Naive B cell (primary cell): ENCODE measurements at places on chromosomes 1 and 21.

DNA sequence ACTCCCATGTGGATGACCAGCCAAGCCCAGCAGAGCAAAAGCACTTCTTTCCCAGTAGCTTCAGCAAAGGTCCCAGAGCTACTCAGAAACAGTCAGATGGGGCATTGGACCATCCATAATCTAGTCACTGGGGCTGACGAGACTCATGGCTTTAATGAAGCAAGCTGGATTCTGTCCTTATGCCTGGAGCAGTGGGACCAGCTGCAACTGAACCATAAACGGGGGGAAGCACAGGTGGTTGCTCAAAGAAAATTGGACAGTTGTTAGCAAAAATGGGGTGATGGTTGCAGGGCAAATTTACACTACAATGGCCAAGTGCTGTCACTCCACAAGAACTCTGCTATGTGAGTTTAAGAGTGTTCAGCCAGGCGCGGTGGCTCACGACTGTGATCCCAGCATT lies 17.4 kb upstream of the FASLG start:
- no peaks in the 10 kb centered on the region for H3K27me3 ChIP-seq
- H3K4me3 ChIP-seq, result no peak overlapping the region
- peak overlapping the region; percentile 28 for H3K27ac ChIP-seq
- H3K4me1 ChIP-seq, result peaks cover 28% of the 10 kb centered on the region
- DNase-seq, result no peak

- peaks cover 6% of the 10 kb centered on the region for H3K4me1 ChIP-seq
- no peak for DNase-seq
- no peak overlapping the region for H3K4me3 ChIP-seq
- H3K27me3 ChIP-seq, result no peaks in the 10 kb centered on the region
- H3K36me3 ChIP-seq, result no peaks in the 10 kb centered on the region
Observed at GRCh38 chr1:87501738-87502137, 173.1 kb downstream of the LMO4 start.

DNA sequence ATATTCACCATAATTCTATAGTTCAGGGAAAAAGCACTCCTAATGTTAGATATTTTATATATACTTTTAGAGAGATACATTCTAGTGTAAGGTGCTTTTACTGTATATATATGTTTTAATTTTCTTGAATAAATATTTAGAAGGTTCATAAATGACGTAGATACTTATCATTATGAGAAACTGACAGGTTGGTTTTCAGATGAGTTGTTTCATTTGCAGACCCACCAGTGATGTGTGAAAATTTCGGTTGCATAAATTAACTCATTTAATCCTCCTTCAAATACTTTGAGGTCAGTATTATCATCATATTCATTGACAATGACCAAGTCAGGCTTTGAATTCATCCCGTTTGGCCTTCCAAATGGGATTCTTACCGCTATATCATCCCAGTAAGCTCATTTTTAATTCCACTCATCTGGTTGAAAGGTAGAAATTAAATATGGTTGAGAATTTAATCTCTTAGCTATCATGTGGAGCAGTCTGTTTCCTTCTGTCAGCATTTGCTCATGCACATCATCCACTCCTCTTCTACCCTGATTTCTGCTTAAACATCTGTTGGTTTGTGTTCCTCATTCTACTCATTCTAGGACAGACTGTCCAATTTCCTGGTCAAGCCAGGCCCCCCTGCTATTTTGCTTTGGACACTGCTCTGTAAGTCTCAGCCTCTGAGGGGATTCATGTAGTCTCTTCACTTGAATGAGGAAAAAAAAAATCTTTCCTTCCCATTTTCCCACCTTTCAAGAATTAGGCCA lies 1156.6 kb downstream of the PLA2G4A start:
- H3K4me3 ChIP-seq, result no peak overlapping the region
- H3K4me1 ChIP-seq, result no peaks in the 10 kb centered on the region
- H3K36me3 ChIP-seq, result no peaks in the 10 kb centered on the region
- no peak overlapping the region for H3K27ac ChIP-seq

DNA sequence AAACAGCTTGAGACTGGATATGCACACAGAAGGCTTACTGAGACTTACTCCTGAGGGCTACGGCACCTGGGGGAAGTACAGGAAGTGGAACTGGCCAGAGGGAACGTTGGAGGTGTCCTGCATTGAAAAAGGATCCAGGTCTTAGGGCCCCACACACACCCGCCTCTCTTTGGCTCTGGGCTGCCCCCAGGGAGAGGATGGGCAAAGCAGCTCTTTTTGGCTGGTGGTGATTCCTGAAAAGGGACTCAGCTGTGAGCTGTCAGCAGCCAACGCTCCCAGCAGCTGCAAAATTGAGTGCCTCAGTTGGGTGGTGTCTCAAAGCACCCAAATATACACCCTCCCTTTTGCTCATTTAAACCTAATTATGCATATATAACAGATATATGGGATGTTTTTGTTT lies 213.2 kb downstream of the TNR start:
- no peak for DNase-seq
- H3K27me3 ChIP-seq, result no peaks in the 10 kb centered on the region
- no peak overlapping the region for H3K27ac ChIP-seq
- H3K4me3 ChIP-seq, result no peak overlapping the region

DNA sequence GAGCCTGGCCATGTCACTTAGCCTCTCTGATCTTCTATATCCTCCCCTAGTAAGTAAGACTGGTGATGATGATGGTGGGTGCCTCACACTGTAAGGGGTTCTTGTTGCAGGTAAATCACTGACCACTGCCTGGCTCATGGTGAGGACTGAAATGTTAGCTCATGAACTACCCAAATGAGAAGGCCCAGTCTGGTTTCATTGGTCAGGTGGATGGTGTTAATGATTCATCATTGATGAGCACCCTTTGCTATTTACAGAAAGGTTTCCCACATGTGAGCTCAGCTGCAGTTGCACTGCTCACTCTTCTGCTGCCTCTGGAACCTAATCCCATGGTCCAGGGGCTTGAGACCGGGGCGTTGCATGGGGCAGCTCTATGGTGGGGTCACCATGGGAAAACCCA lies 417.7 kb downstream of the PRDM2 start:
- no peak overlapping the region for H3K27ac ChIP-seq
- H3K27me3 ChIP-seq, result peaks cover 43% of the 10 kb centered on the region
- no peaks in the 10 kb centered on the region for H3K36me3 ChIP-seq
- H3K4me3 ChIP-seq, result no peak overlapping the region

GRCh38 chr1:180838535-180838934 lies 74.2 kb upstream of the KIAA1614 start:
- no peak overlapping the region for H3K4me3 ChIP-seq
- H3K4me1 ChIP-seq, result no peaks in the 10 kb centered on the region
- H3K27me3 ChIP-seq, result no peaks in the 10 kb centered on the region
- H3K36me3 ChIP-seq, result peaks cover 30% of the 10 kb centered on the region
- H3K27ac ChIP-seq, result no peak overlapping the region
- no peak for DNase-seq

- no peak overlapping the region for H3K27ac ChIP-seq
- H3K27me3 ChIP-seq, result no peaks in the 10 kb centered on the region
- H3K36me3 ChIP-seq, result peaks cover 13% of the 10 kb centered on the region
- peak; percentile 28 for DNase-seq
- H3K4me1 ChIP-seq, result peaks cover 22% of the 10 kb centered on the region
Observed at GRCh38 chr1:174134003-174134659, 25.2 kb upstream of the RABGAP1L start.

- H3K36me3 ChIP-seq, result no peaks in the 10 kb centered on the region
- H3K4me3 ChIP-seq, result no peak overlapping the region
- H3K4me1 ChIP-seq, result no peaks in the 10 kb centered on the region
- H3K27ac ChIP-seq, result no peak overlapping the region
- DNase-seq, result no peak
Observed at GRCh38 chr1:196376630-196377328, 231.5 kb downstream of the KCNT2 start.

- H3K4me3 ChIP-seq, result peak overlapping the region; percentile 12
- H3K27ac ChIP-seq, result no peak overlapping the region
- peaks cover 92% of the 10 kb centered on the region for H3K27me3 ChIP-seq
- DNase-seq, result no peak
- H3K4me1 ChIP-seq, result peaks cover 18% of the 10 kb centered on the region
Observed at GRCh38 chr1:32887623-32888022, 1.3 kb downstream of the HPCA start.

DNA sequence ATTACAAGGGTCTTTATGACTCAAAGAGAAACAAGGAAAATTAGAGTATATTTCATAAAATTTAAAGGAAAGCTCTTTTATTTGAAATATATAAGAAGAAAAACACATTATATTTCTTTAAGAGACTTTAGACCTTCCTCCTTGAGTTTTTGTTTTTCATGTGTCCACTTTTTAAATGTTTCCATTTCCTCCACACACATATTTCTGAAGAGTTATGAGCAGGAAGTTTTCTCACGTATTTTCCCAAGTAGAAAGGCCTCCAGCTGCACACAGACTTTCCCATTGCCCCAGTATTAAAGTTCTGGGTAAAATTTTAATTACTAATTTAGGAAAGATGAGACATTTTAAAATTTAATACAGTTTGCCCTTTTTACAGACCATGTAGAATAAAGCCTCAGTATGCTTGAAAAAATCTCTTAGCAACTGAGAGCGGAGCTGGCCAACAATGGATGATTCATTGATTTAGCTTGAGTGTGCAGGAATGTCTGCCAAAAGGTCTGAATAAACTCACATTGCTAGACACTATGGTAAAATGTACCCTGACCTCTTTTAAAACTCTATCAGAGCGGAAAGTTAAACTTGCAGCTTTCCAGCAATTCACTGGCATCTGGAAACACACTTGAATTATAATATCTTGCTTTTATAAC lies 57.9 kb downstream of the DDAH1 start:
- DNase-seq, result no peak
- H3K36me3 ChIP-seq, result no peaks in the 10 kb centered on the region

DNA sequence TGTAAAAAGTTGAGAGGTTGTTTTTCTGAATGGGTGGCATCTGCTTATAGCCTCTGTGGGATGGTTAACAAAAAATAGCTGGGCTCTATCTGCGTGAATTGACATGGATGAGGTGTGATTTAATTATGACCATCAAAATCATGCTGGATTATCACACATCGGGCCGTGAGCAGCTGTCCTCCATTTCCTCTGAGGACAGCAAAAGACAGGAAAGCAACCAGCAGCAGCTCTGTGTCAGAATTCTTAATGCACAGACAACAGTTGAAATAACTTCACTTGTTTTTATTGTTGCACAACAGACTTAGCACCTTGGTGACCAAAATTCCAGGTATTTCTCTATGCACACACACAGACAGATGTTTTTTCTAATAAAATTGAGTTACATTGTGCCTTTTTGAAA lies 54.5 kb upstream of the LAPTM5 start:
- no peak overlapping the region for H3K27ac ChIP-seq
- no peaks in the 10 kb centered on the region for H3K36me3 ChIP-seq
- no peak for DNase-seq
- peaks cover 11% of the 10 kb centered on the region for H3K4me1 ChIP-seq
- H3K27me3 ChIP-seq, result peaks cover 38% of the 10 kb centered on the region
- H3K4me3 ChIP-seq, result no peak overlapping the region
